NCI-H526 treated with DMSO at 0.1 percent for 48 hours (cell line): ENCODE measurements at places on chromosomes 3 and 15.

GRCh38 chr3:141278196-141279076 is 46.8 kb downstream of the PXYLP1 start:
- DNase-seq: no peak

- DNase-seq: no peak
Measured at GRCh38 chr3:129358772-129359371, 69.6 kb downstream of the EFCAB12 start.

GRCh38 chr3:24087469-24087868 is 142.4 kb downstream of the NR1D2 start:
- no peak for DNase-seq

GRCh38 chr3:143763564-143764162 is 84.6 kb downstream of the SLC9A9 start:
- DNase-seq: no peak

DNA sequence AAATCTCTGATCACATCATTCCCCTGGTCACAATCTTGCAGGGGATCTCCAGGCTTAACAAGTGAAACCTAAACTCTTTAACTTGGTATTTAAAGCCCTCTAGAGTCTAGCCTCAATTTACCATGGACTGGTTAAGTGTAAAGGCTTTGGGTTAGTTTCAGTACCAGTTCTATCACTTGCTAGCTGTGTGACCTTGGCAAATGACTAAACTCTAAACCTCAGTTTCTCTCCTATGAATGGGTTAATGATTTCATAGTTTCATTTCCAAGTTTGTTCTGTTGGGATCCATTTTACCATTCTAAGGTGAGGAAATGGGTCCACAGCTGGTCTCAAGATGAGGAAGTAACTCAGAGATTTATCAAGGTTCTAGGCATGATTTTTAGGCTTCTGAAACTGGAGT is 38.8 kb upstream of the TIMP4 start:
- DNase-seq: no peak

DNA sequence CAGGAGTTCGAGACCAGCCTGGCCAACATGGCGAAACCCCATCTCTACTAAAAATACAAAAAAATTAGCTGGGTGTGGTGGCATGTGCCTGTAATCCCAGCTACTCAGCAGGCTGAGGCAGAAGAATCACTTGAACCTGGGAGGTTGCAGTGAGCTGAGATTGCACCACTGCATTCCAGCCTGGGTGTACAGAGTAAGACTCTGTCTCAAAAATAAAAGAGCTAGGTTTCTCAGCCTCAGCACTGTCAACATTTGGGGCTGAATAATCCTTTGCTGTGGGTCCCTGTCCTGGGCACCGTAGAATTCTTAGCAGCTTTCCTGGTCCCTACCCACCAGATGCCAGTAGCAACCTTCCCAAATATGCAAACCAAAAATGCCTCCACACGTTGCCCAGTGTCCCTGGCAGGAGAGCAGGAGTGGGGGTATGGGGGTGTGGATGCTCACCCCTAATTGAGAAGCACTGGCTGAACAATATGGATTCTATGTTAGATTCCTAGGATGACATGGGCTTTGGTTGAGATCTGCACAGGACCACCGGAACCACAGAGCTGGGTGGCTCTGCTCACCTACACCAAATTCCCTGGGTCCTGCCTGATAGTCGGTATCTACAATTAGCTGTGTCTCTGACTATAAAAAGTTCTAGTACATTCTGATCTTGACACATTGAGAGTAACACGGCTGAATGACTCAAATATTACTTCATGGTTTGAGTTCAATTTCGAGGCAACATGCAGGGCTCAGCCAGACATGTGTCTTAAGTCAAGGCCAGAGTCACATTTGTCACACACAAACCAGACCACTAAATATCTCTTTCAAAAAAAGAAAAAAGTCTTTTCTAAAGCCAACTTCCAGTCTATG is 577.0 kb upstream of the MDFIC2 start:
- no peak for DNase-seq

DNA sequence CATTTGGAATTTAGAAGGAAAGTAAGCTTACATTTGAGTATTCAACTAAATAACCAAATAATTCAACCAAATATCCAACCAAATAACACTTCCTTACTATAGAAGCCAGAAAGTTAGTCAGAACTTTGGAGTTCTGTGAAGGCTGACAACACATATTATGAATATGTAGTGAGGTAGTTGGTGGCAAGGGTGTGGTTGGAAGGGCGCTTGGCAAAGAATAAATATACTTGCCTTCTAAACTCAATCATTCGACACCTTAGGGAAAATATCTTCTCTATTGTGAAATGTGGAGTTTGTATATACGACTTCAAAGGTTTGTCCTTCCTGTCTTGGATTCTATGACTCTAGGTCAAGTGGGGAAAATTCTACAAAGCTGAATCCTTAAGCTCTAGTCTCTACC is 111.7 kb upstream of the OSTN start:
- no peak for DNase-seq

DNA sequence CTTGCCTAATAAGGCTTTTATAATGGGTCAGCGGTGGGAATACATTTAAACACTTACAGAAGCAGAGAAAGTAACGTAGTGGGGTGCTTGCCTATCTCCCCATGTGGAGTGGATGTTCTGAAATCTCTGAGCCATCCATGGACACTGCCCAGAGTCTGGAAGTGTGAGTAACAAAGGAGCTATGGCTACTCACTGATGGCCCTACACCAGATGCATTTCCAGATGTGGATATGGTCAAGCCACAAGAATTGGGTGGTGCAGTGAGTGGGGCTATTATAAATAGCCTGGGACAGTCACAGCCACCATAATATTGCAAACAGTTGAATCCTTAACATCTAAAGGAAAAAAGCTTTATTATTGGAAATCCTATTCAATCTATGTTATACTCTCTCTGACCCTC is 96.6 kb downstream of the CGNL1 start:
- DNase-seq: no peak

DNA sequence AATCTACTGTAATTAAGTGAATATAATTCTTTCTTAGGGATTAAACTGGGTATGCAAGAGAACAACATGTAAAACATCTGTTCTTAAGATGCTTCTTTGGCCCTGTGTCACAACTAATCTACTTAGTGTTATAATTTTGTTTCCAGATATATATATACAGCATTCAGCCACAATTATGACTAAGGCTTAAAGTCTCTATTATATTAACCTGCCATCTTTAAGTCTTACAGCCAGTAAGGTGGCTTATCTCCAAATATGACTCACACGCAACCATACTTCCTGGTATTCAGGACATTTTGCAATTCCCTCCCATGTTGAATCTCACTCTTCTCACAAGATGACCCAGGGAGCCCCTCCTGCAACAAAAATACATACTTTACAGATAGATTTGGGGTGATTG is 6.6 kb upstream of the KBTBD8 start:
- DNase-seq: no peak

- DNase-seq: peak; percentile 39
Measured at GRCh38 chr3:50675179-50676030, 678 bp downstream of the DOCK3 start.

DNA sequence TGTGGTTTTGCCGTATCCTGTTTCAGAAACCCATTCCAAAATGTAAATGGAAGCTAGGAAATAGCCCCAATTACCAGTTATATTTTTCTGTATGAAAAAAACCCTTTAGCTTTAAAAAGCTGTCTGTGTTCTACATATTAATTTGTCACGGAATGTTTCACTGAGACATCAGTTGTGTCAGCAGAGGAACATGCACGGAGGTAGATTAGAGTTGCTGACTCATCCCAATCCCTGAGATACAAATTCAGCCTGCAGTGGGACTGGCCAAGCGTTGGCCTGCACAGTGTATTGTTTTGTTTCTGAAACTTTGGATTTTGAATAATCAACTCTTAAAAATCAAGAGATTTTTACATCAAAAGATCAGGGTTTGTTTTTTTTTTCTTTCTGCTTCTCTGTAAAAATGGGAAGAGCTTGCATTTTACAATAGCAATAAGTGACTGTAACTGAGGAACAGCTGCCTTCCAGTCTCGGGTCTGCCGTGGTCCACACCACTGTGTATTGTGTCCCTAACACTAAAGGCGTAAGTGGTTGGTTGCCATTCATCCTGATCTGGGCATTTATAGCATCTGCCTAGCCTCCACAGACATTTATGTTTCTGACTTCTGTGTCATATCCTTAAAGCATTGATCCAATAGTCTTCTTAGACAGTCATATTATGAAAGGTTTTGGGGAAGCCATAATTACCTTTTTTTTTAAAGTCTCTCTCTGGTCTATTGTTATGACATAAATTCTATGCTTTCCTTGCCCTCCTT is 218.1 kb downstream of the ADAMTSL3 start:
- DNase-seq: no peak

- no peak for DNase-seq
Measured at GRCh38 chr3:49601358-49602048, 47.2 kb downstream of the BSN start.

DNA sequence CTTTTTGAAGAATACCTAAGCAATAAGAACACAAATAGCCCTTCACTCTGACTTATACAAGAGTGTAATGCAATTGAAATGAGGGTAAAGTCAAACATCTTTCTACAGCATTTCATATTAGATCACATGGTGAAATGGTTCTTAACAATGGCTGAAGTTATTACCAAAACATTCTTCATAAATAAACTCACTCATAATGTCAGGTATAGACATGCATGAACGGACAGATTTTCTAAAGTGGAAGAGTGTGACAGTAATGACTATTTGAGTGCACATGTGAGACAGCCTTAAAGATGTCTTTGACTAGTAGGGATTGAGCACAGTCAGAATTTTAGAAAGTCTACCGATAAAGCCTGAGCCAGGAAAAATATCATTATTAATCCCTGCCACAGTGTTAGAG is 471.0 kb downstream of the ZPLD1 start:
- DNase-seq: no peak

- DNase-seq: no peak
Measured at GRCh38 chr3:196803891-196804468, 63.7 kb upstream of the SENP5 start.

GRCh38 chr3:141089339-141090152 is 38.4 kb downstream of the SPSB4 start:
- DNase-seq: no peak

GRCh38 chr3:36175113-36175812 is 205.0 kb upstream of the STAC start:
- DNase-seq: no peak

DNA sequence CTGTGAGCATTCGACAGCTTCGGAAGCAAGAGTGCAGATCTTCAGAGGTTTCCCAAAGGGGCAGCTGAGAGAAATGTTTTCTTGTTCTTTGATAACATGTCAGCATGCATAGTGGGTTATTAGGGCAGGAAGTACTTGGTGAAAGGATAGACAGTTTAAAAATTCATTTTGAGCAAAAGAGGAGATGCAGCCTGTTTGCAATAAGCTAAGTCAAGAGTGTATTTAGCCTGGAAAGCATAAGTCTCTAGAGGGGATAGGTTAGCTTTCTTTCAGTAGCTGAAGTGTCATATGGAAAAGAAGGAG is 7.4 kb downstream of the SLC6A11 start:
- no peak for DNase-seq

- DNase-seq: no peak
Measured at GRCh38 chr3:146390957-146391356, 78.4 kb downstream of the PLSCR2 start.

GRCh38 chr3:189237526-189237925 is 65.8 kb downstream of the TPRG1 start:
- no peak for DNase-seq

DNA sequence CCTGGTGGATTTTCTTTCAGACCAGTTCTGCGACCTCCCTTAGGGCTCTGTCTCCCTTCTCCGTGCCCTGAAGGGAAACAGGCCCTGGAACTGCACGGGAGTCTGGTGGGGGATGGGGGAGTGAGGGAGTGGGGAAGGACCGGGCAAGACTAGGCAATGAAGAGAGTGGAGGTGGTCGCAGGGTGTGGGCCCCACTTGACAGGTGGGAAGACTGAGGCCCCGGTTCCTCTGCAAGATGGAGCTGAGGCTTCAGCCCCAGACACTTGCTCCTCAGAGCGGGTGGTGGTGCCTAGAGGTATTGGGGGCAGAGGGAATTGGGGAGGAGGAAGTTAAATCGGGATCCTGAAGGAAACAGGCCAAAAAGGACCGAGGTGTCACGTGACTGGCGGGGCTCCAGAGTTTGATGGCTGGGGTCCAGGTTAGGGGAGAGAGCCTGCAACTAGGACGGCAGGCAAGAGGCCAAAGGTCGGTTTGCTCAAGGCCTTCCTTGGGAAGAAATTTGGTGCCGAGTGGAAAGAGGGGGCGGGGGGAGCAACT is 597 bp upstream of the CAMK1 start:
- DNase-seq: no peak

GRCh38 chr15:67230504-67230903 is 24.0 kb downstream of the AAGAB start:
- no peak for DNase-seq
